Activated naive CD4-positive, alpha-beta T cell treated with anti-CD3 and anti-CD28 coated beads, Interleukin-2, amount 10 ng/mL, durations not matched to agents 5 hours and 36 hours (primary cell): ENCODE measurements at places on chromosomes 4 and X. TPM values are rescaled to one million over a fixed set of nuclear protein-coding genes. Genes with fewer than 3 reads are reported as not detected.

PLAC8 gene
- 523 TPM for total RNA-seq

MOSPD2 gene
- total RNA-seq, result 10.3 TPM

G6PD gene
- total RNA-seq, result 68.1 TPM

SCML1 gene
- 6.3 TPM for total RNA-seq

IL2RG gene
- 518 TPM for total RNA-seq

SMS gene
- total RNA-seq, result 55.9 TPM

UGT2B10 gene
- not detected for total RNA-seq

TRIM60 gene
- total RNA-seq, result not detected

HTRA3 gene
- total RNA-seq, result not detected

VCX3B gene
- not detected for total RNA-seq

TLR3 gene
- 0.40 TPM for total RNA-seq

SSX2 gene
- total RNA-seq, result not detected

PDE5A gene
- total RNA-seq, result 0.12 TPM

RNF128 gene
- not detected for total RNA-seq

SPARCL1 gene
- total RNA-seq, result not detected

EREG gene
- total RNA-seq, result not detected

AADAT gene
- not detected for total RNA-seq

MTHFD2L gene
- 7.4 TPM for total RNA-seq

CLCN4 gene
- total RNA-seq, result not detected

GRK4 gene
- 3.3 TPM for total RNA-seq

DUSP21 gene
- not detected for total RNA-seq

CHRDL1 gene
- not detected for total RNA-seq

ARHGAP4 gene
- total RNA-seq, result 353 TPM

TMEM156 gene
- 27.9 TPM for total RNA-seq

BST1 gene
- 0.33 TPM for total RNA-seq

DMRTC1B gene
- total RNA-seq, result 0.13 TPM

LUZP4 gene
- total RNA-seq, result not detected

ASB12 gene
- 0.17 TPM for total RNA-seq
